ENCODE measurements at places on chromosomes 11 and 22.

- DNase-seq = no peak
- H3K36me3 ChIP-seq = no peaks in the 10 kb centered on the region
- H3K27me3 ChIP-seq = no peaks in the 10 kb centered on the region
- H3K27ac ChIP-seq = no peak overlapping the region
- no peaks in the 10 kb centered on the region for H3K4me1 ChIP-seq
- H3K4me3 ChIP-seq = no peak overlapping the region
Observed at GRCh38 chr11:128190312-128190711, 397.0 kb downstream of the ETS1 start.

GRCh38 chr11:32172041-32172847 lies 81.4 kb downstream of the RCN1 start:
- no peaks in the 10 kb centered on the region for H3K4me1 ChIP-seq
- H3K27me3 ChIP-seq = no peaks in the 10 kb centered on the region
- no peaks in the 10 kb centered on the region for H3K36me3 ChIP-seq
- H3K27ac ChIP-seq = no peak overlapping the region

- H3K36me3 ChIP-seq = peaks cover 29% of the 10 kb centered on the region
- H3K27me3 ChIP-seq = no peaks in the 10 kb centered on the region
- no peak overlapping the region for H3K27ac ChIP-seq
- H3K4me1 ChIP-seq = no peaks in the 10 kb centered on the region
- DNase-seq = no peak
Observed at GRCh38 chr11:19968860-19969259, 191.4 kb downstream of the DBX1 start.

GRCh38 chr11:130037058-130037457 lies 32.6 kb upstream of the APLP2 start:
- no peak for DNase-seq
- H3K27ac ChIP-seq = no peak overlapping the region
- H3K36me3 ChIP-seq = no peaks in the 10 kb centered on the region
- no peaks in the 10 kb centered on the region for H3K4me1 ChIP-seq
- no peaks in the 10 kb centered on the region for H3K27me3 ChIP-seq
- no peak overlapping the region for H3K4me3 ChIP-seq

- no peak for DNase-seq
- no peaks in the 10 kb centered on the region for H3K27me3 ChIP-seq
- peak overlapping the region; percentile 37 for H3K27ac ChIP-seq
- H3K36me3 ChIP-seq = no peaks in the 10 kb centered on the region
- no peak overlapping the region for H3K4me3 ChIP-seq
Observed at GRCh38 chr11:66082946-66083698, 13.1 kb downstream of the PACS1 start.

GRCh38 chr22:27545085-27545484 lies 256.5 kb downstream of the MN1 start:
- no peaks in the 10 kb centered on the region for H3K4me1 ChIP-seq
- no peaks in the 10 kb centered on the region for H3K36me3 ChIP-seq
- DNase-seq = no peak
- H3K4me3 ChIP-seq = no peak overlapping the region
- no peak overlapping the region for H3K27ac ChIP-seq

- no peak overlapping the region for H3K27ac ChIP-seq
- no peak overlapping the region for H3K4me3 ChIP-seq
- no peaks in the 10 kb centered on the region for H3K4me1 ChIP-seq
- no peak for DNase-seq
Observed at GRCh38 chr11:28296426-28296825, 188.2 kb downstream of the METTL15 start.
